ENCODE measurements at places on chromosomes 5 and 9.

DNA sequence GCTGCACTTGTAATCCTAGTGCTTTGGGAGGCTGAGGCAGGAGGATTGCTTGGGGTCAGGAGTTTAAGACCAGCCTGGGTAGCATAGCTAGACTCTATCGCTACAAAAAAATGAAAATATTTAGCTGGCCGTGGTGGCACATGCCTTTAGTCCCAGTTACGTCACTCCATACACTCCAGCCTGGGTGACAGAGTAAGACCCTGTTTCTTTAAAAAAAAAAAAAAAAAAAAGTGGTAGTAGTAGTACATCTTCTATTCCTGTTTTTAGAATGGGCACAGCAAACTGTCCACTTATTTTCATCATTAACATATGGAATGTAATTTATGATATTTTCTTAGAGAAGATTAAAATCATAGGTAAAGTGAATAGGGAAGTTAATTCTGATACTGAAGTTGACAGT lies 48.2 kb downstream of the TRIO start:
- no peak for DNase-seq

DNA sequence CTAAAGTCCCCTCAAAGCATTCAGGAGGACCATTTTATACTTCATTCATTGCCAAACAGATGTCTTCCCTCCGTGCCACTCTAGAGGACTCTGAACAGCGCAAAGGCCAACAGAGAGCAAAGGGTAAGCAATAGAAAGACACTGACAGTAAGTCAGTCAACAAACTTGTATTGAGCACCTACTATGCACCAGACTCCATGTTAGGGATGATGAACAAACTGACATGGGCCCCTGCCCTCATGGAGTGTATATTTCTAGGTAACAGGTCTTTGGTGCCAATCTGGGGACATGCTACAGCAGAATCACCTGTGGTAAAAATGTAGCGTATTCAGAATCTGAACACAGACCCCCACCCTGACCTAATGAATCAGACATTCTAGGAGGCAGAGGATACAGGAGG lies 3.5 kb upstream of the ACO1 start:
- DNase-seq = no peak

- no peak for DNase-seq
Observed at GRCh38 chr5:14144586-14145434, 1.7 kb downstream of the TRIO start.

- no peak for DNase-seq
Observed at GRCh38 chr5:98069876-98070512, 703.5 kb upstream of the RGMB start.

- no peak for DNase-seq
Observed at GRCh38 chr5:137615171-137615775, 116.1 kb upstream of the SPOCK1 start.

All from iPS DF 19.7 (cell line).